ENCODE measurements at places on chromosomes 6 and 20.

- DNase-seq = no peak
These were observed 44.3 kb downstream of the ABHD12 start for GRCh38 chr20:25346349-25346748.

DNA sequence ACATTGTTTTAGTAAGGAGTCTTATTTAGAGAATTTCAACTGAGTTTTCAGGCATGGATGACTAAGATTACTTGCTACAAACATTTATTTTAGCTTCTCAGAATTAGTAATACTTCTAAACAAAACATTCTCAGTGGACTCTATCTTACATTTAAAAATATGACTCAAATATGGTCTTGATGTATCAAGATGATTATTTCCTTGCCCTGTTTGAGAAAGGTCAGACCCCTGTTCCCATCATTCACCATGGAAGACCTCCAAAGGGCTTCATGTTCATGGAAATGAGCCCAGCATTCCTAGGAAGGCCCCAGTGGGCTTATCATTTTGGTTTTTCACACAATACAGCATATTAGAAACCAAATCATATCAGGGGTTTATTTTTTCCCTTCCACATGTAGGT, 24.6 kb upstream of the TRPC4AP start:
- no peak for DNase-seq

- peak; percentile 86 for DNase-seq
These were observed 590 bp downstream of the HIVEP2 start for GRCh38 chr6:142944124-142945048.

DNA sequence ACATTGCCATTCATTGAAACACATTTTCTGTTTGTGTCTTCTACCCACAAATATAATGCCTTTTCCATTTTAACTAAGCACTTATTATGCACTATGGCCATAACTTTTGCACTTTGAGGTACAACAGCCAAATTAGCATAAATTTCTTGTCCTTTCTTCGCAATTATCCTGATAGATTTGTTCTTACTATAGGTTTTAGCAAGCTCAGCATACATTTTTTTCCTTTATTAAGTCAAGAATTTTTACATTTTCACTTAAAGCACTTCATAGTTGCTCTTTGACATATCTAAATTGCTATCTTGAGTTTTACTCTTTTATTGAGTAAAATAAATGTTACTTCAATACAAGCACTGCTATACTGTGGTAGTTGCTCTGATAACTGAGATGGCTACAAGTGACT, 5.8 kb downstream of the DEFB114 start:
- DNase-seq = no peak

GRCh38 chr20:37680420-37680819, 13.4 kb upstream of the CTNNBL1 start:
- DNase-seq = no peak

DNA sequence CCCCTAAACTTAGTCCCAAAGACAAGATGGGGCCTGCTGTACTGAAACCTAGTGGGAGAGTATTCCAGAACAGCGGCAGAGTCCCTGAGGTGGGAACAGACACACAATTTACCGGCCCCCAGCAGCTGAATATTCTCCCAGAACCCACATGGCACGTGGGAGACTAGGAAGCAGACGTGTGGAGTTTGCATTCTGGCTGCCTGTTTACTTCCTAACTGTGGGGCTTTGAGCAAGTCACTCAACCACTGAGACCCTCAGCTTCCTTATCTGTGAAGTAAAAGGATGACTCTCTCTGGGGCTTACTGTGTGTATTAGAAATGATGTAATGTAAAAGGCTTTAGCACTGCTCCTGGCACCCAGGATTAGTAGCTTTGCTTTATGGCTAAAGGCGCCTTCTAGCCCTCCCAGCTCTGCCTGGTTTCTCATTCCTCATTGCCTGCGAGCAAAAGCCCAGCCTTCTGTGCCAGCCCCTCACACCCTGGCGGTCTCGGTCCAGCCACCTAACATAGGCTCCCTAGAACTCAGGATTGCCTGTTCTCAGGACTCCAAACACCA, 353.1 kb downstream of the CDC5L start:
- DNase-seq = no peak

DNA sequence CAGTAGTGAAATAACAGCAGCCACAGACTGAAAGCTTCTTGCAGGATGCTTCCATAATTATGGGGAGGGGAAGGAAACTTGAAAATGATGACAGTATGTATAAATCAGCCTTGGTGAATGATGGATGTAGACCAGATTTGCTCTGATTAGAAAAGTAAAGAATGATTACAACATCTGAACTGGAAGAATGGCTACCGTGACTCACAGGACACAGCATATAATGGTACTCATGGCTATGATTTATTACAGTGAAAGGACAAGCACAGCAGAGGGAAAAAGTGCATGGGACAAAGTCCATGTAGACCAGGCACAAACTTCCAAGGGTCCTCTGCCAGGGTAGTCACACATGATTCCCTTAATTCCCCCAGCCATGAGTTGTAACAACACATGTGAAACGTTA, 70.7 kb upstream of the POPDC3 start:
- no peak for DNase-seq

DNA sequence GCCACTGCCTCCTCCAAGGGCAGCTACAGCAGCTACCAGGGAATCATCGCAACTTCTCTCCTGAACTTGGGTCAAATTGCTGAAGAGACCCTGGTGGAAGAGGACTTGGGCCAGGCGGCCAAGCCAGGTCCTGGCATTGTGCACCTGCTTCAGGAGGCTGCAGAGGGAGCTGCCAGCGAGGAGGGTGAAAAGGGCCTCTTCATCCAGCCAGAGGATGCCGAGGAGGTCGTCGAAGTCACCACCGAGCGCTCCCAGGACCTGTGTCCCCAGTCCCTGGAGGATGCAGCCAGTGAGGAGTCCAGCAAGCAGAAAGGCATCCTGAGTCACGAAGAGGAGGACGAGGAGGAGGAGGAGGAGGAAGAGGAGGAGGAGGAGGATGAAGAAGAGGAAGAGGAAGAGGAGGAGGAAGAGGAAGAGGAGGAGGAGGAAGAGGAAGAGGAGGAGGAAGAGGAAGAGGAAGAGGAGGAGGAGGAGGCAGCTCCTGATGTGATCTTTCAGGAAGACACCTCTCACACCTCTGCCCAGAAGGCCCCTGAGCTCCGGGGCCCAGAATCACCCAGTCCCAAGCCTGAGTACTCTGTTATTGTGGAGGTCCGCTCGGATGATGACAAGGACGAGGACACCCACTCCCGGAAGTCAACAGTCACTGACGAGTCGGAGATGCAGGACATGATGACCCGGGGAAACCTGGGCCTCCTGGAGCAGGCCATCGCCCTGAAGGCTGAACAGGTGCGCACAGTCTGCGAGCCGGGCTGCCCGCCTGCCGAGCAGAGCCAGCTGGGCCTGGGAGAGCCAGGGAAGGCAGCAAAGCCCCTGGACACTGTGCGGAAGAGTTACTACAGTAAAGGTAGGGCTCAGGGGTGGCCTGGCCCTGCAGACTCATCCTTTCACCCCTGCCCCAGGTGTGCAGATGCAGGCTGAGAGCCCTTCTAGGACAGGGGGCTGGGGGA, 43.7 kb downstream of the MYT1 start:
- DNase-seq = no peak

Measured in omental fat pad (tissue), 4 donors.